ENCODE measurements at places on chromosomes 7 and 10.

DNA sequence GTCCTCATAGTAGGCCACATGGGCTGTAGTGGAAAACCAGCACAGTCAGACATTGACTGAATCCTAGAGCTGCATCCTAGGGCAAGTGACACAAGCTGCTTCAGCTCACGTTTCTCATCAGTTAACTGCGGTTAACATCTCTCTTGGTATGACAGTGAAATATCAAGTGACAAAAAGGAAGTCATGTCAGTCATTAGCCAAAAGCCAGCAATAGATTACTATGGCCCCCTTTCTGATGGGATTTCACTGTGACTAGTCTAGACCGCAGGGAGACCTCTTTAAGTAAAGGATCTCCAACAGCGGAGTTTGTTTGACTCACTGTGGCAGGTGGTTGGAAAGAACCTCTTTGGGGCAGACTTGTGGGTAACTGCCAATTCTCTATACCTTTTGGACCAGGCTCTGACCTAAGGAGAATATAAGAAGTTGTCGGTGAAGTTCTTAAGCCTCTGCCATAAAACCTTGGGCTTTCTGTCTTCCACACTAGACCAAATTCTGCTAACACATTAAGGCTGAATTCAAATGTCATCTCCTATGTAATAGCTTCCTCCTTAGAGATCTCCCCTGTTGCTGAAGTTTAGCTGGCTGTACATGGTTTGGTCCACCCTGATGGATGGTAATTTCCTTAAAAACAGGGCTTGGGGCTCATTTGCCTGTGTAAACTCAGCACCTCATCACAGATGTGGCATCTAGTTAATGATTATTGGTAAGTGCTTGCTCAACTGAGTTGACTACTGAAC lies 115.3 kb downstream of the SGMS1 start:
- DNase-seq, result no peak

- DNase-seq, result no peak
These were observed 254.2 kb upstream of the C7orf33 start for GRCh38 chr7:148336411-148336810.

- DNase-seq, result no peak
These were observed 271.6 kb downstream of the RPS24 start for GRCh38 chr10:78305311-78305710.

DNA sequence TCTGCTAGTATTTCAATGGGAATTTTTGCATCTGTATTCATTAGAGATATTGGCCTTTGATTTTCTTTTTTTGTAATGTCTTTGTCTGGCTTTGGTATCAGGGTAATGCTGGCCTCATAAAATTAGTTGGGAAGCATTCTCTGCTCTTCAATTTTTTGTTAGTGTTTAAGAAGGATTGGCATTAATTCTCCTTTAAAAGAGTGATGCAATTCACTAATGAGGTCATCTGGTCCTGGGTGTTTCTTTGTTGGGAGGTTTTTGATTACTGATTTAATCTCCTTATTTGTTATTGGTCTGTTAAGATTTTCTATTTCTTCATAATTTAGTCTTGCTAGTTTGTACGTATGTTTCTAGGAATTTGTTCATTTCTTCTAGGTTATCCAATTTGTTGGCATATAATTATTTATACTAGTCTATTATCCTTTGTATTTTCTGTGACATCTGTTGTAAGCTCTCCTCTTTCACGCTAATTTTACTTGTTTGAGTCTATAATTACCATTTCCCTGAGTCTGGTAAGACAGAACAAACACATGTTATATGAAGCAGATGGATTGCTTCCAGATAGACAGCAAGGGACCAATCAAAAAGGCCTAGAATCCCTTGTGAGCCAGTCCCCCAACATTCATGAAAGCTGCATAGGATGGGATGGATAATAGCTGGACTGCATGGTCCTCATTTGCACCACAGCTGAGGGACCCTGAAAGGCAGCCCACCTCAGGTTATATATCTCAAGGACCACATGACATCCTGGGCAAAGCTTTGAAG lies 54.4 kb downstream of the MTPAP start:
- DNase-seq, result no peak

DNA sequence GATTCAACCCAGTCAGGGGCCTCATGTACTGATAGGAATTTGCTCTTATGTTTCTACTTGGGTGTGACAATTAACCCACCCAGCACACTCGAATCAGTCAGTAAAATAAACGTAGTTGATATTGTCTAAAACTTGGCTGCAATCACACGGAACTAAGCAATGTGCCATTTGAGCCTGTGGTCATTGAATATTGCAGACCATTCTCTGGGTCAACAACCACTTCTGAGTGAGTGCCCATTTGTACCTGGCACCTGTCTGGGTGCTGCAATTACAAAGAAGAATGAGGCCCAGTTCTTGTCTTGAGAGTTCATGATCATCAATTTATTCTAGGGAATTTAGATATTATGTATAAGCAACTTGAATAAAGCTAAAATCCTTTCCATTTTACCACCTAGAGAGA lies 29.8 kb downstream of the NPY start:
- no peak for DNase-seq

GRCh38 chr10:119859420-119860258 lies 13.0 kb downstream of the MCMBP start:
- no peak for DNase-seq

DNA sequence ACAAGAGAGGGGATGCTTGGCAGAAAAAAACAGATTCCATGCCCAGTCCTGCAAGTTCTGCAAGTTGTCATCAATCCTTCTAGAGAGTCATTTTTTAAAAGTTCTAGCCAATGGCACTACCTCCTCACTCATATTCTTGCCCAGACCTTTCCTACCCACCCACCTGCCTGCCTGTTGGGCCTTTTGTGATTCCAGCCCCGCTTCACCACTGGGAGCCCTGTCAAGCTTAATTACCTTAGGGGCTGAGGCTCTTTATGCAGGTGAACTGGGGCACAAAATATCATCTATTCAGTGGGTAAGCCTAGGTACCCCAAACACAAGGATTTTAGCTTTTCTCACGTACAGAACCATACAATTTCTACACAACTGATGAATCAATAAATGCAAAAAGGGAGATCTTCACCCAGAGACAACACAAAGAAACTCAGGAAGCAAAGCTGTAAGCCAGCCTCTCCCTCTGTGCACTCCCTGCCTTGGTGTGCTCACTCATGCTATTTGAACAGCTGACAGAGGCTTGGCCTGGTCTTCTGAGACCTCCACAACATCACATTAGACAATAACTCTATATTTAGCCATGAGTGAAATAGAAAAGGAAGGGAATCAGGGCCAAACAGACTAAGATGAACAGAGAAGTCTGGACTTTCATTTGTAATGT lies 222.6 kb downstream of the HTR7 start:
- DNase-seq, result no peak

DNA sequence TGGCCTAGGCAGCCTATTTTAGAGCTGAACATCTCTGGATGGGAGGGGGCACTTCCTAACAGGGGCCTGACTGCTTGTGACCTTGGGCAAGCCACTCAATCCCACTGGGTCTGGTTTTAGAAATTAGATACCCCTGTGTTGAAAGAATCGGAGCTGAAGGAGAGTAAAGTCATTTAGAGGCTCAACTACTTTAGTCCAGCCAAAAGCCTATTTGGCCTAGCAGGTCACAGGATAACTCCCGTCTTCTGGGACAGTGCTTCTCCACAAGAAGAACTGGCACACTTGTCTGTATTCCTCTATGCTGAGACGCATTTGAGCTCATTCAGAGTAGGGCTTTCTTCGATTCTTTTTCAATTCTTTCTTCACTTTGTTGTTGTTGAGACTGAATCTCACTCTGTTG lies 224.2 kb downstream of the CHCHD3 start:
- no peak for DNase-seq

DNA sequence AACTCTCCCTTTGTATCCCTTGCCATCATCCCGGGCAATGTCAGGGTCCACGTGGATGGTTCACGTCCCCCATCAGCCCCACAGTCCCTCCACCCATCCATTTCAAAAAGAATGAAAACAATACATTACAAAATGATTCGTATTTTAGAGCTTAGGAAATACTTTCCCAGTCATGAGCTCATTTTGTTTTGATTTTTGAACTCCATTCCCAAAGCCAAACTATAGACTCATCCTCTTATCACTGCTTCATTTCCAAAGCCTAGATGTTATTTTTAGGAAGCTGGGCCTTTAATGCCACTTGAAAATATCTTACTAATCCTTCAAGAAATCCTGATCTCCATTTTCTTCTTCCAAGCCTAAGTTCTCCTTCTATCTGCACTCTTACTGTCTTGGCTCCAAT lies 72.1 kb downstream of the WNT2 start:
- DNase-seq, result no peak
